ENCODE measurements at places on chromosomes 16 and 17. TPM values are rescaled to one million over a fixed set of nuclear protein-coding genes. Genes with fewer than 3 reads are reported as not detected.
A peak's percentile ranks its signal among the peaks of the same experiment; 100 is the strongest.

KCNJ2 gene
- 0.75 TPM for polyA plus RNA-seq

BEAN1 gene
- 0.89 TPM for polyA plus RNA-seq

DNA sequence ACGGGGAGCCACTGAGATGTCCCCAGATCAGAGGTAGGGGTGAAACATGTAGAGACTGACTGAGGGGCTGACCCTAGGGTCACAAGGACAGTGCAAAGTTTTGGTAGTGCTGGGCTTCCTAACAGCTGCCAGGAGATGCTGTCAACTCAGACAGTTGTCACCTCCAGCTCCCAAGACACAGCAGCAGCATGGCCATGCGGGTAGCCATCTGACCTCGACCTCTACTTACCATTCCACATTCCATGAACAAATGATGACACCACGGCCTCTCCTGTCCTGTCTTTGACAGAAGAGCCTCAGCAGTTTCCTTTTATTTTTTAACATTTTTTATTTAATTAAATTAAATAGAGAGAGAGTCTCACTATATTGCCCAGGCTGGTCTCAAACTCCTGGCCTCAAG is 65.3 kb upstream of the NFAT5 start:
- DNase-seq, result no peak

PDIA2 gene
- polyA plus RNA-seq, result not detected

GRCh38 chr16:67910158-67910557 is 17.1 kb downstream of the PSKH1 start:
- peak; percentile 61 for DNase-seq

CD300LB gene
- polyA plus RNA-seq, result not detected

- DNase-seq, result peak; percentile 86
These were observed 12.8 kb downstream of the CRYM start for GRCh38 chr16:21265104-21265837.

GRCh38 chr16:79294568-79294967 is 306.0 kb downstream of the MAF start:
- DNase-seq, result no peak

DNA sequence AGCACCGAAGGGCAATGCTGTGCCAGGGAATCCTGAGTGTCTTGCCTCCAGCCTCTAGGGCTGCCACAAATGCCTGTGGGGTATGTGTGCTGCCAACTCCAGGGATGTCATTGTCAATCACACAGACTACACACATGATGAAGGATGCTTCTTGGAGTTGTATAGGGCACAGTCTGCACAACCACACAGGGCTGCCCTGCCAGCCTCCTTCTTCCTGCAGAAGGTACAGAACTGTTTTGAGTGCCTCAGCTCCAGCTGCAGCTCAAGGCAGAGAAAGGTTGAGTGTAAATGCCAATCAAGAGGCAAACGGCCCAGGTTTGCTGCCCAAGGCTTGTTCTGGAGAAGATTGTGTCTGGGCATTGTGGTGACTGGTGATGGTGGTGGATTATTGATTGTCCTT is 15.6 kb downstream of the SCNN1B start:
- DNase-seq, result no peak

- DNase-seq, result no peak
These were observed 50.1 kb downstream of the NACA2 start for GRCh38 chr17:61540874-61541273.

- DNase-seq, result no peak
These were observed 1.9 kb downstream of the PRR15L start for GRCh38 chr17:47955497-47956461.

GRCh38 chr17:19270704-19271611 is 33.8 kb downstream of the EPN2 start:
- no peak for DNase-seq

RCVRN gene
- polyA plus RNA-seq, result not detected

DNA sequence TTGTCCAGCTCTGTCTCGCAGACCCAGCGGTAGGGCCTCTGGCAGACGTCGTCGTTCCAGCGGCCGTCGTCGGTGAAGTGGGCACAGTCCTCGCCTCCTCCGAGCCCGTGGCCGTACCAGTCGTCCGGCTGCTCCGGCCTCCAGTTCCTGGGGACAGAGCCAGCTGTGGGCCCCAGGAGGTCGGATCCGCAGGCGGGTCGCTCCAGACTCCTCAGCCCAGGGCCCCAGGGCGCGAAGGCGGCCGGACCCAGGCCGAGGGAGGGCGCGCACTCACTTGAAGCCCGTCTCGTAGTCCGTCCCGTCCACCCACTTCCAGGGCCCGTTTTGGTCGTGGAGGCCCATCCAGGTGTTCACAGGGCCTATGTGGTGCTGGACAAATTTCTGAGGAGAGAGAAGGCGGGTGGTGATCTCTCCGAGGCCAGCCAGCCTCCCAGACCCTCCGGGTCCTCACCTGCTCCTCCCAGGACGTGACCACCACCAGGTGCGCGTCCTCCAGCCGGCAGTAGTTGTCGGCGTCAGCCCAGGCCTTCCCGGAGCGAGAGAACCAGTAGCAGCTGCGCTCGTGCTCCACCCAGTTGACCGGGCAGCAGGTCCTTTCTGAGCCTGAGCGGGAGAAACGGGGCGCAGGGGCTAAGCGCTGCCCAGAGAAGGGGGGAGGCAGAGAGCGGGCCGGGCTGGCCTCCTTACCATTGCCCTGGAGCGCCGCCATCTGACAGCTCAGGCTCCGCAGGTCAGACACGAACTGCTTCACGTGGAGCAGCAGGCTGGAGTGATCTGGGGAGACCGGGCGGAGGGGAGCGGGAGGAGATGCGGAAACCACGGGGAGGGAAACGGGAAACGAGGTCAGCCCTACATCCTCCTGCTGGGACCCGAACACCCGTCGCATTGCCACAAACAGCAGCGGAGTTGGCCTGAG is 5.2 kb downstream of the ASGR1 start:
- DNase-seq, result peak; percentile 51

- DNase-seq, result no peak
These were observed 9.7 kb downstream of the CDH16 start for GRCh38 chr16:66908762-66909559.

ZNF830 gene
- 10.6 TPM for polyA plus RNA-seq

HAS3 gene
- polyA plus RNA-seq, result 0.14 TPM

DNA sequence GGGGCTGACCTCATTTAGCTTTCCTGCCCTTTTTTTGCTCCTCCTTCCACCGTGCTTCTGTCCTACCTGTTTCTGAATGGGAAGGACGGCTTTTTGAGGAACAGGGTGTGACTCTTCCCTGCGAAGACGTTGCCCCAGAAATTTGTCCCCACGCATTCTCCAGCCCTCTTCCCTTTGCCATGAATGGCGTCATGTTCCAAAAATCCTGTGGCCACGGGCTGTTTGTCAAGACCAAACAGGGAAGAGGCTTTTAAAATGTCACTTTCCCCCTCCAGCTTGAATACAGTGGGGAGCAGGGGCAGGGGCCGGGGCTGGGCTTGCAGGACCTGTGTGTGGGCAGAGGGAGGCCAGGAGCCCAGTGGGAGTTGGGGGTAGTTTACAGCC is 13.9 kb downstream of the MPRIP start:
- peak; percentile 83 for DNase-seq

DNA sequence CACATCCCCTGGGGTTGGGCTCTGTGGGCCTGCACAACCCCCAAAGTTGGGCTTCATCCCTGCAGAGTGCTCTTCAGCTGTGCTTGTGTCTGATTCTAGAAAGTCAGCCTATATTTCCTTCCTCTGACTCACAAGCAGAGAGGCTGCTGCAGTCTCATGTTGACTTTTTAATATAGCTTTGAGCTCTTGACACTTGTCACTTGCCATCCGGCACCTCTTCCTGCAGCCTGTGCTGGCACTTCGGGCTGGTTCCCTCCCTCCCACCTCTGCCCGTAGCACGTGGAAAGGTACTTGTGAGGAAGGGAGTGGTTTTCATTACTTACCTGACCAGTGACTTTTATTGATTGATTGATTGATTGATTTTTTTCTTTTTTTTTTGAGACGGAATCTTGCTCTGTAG is 19.0 kb upstream of the JPT2 start:
- no peak for DNase-seq

- no peak for DNase-seq
These were observed 276.1 kb downstream of the SLC39A11 start for GRCh38 chr17:72816406-72816805.

DNA sequence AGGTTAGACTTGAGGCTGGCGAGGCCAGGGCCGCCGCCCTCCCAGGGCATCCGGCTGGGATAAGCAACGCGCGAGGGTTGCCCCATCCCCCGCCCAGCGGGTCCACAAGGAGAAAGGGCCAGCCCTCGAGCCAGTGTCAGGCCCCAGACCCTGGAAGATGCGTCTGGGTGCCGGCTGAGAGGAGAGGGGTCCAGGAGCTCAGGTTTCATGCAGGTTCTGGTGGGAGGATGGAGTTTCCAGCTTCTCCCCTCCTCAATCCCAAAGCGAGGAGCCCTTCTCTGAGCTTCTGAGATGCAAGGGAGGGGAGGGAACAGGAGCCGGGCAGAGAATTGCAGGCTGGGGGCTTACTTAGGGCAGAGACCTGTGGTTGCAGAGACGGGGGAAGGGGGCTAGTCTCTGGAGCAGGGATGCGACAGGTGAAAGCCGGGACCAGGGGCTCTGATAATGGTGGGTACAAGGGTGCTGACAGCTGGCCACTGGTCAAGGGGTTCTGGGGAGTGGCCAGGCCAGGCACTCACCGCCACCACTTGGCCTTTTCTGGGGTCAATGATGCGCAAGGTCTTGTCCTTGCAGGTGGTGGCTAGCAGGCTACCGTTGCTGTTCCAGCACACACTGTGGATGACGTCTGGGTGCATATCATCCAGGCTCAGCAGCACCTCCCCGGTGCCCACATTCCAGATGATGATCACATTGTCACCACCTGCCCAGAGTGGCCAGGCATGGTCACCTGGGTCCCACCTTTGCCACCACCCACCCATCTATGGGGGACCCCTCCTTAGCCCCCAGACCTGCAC is 4.2 kb downstream of the CORO6 start:
- no peak for DNase-seq

- DNase-seq, result peak; percentile 62
These were observed 5.2 kb upstream of the OR1F1 start for GRCh38 chr16:3182608-3183444.

AOC2 gene
- 0.09 TPM for polyA plus RNA-seq

GRCh38 chr16:9323170-9323569 is 231.7 kb downstream of the HAPSTR1 start:
- no peak for DNase-seq

DNA sequence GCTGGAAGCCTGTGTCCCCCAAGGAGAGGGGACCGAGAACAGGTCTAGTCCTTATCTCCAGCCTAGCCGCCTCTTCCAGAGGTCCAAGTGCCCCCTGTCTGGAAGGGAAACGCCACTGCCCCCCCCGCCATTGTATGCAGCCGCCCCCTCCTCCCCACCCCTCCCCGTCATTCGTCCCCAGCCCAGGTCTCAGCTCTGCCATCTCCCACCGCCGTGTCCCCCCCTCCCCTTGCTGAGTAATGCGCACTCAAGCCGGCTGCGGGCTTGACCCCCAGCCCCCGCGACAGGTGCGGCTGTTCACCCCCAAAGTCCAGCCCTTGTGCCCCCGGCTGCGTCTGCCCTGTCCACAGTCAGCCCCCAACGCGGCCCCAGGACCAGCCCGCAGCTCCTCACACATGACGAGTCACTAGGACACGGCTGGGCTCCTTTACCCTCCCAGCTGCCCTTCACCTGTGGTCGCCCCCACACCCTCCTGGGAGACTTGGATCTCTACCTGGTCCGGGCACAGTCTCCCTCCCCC is 622 bp downstream of the GPRC5B start:
- peak; percentile 20 for DNase-seq

DDX42 gene
- polyA plus RNA-seq, result 33.9 TPM

DNA sequence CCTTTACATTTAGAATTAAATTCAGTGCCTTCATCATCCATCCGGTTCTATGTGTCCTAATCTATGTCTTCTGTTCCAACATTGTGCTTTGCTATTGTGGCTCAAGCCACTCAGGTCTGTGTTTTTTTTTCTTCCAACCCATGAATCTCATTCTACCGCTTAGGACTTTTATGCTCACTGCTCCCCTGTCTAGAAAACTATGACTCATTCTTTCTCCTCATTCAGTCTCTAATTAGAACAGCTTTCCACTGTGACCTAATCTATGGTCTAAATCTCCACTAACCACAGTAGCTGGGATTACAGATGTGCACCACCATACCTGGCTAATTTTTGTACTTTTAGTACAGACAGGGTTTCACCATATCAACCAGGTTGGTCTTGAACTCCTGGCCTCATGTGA is 418.7 kb downstream of the KCNJ2 start:
- no peak for DNase-seq

DNA sequence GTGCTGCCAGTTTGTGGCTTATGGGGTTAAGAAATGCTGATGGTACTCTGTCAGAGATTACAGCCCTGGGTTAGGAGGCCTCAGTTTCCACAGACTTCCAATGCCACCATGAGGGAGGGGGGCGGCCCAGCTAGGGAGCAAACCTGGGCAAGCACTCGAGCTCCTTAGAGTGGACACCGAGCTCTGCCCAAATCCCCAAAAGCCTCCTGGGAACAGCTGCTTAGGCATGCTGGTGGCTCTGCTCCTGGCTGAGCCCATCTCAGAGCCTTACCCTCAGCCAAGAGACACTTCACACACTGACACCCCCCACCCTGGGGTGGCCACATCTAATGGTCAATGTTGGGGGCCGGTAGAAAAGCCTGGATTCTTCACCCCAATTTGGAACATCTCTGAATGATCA is 66.1 kb downstream of the C16orf78 start:
- DNase-seq, result no peak

DNA sequence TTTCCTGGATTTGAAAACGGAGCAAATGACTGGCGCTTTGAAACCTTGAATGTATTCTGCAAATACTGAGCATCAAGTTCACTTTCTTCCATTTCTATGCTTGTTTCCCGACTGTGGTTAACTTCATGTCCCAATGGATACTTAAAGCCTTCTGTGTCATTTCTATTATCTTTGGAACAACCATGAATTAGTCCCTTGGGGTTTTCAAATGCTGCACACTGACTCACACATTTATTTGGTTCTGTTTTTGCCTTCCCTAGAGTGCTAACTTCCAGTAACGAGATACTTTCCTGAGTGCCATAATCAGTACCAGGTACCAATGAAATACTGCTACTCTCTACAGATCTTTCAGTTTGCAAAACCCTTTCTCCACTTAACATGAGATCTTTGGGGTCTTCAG is 32.3 kb downstream of the BRCA1 start:
- peak; percentile 76 for DNase-seq

DNA sequence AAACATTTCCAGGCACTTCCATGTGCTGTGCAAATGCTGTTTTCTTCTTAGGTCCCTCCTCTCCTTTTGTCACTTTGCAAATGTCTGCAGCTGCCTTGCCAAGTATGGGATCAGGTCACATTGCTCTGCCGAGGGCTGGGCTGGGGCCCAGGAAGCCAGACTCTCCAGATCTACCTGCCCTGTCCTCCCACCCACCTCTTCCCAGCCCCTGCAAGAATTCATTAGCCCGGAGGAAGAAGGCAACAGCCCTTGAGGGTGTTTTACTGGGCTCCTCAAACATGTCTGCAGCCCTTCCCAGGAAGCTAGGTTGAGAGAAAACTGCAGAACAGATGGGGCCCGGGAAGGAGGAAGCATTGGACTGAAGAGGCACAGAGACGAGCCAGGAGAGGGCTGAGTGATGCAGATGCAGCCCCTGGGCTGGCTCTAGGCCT is 47.1 kb downstream of the WSB1 start:
- no peak for DNase-seq

Measured in GM23248 (cell line).